Thymus (tissue), 14 donors: ENCODE measurements at places on chromosomes 6 and 20. TPM values are rescaled to one million over a fixed set of nuclear protein-coding genes. Genes with fewer than 3 reads are reported as not detected.

- H3K36me3 ChIP-seq, result no peaks in the 10 kb centered on the region
- no peak overlapping the region for H3K27ac ChIP-seq
- H3K27me3 ChIP-seq, result no peaks in the 10 kb centered on the region
- no peak for DNase-seq
- no peak overlapping the region for H3K4me3 ChIP-seq
- H3K4me1 ChIP-seq, result no peaks in the 10 kb centered on the region
These were observed 72.6 kb downstream of the ERMARD start for GRCh38 chr6:169824021-169824420.

GRCh38 chr6:143059663-143060353 is 881 bp upstream of the AIG1 start:
- H3K4me1 ChIP-seq, result peaks cover 11% of the 10 kb centered on the region
- no peak for DNase-seq
- H3K4me3 ChIP-seq, result peak overlapping the region; percentile 76

DNA sequence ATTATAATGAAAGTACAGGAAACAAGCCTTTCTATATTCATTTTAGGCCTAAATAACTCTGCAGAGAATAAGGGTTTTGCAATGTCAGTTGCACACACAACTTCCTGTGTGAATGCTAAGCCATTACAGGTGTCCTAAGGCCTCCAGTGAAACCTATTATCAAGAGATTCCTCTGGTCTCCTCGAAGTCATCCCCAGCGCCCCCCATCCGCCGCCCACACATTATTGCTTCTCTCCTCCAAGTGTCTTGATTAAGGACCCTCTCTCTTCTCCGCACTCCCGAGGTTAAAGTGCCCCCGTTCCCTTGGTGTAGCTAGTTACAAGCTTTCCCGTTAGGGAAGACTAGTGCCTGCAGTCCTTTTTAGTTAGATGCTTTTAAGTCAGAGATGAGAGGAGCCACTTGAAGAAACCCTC is 1.3 kb downstream of the HIVEP2 start:
- peak overlapping the region; percentile 98 for H3K27ac ChIP-seq
- H3K27me3 ChIP-seq, result no peaks in the 10 kb centered on the region
- peaks cover 9% of the 10 kb centered on the region for H3K4me1 ChIP-seq
- H3K36me3 ChIP-seq, result peaks cover 2% of the 10 kb centered on the region

GRCh38 chr6:15518878-15519277 is 143.9 kb downstream of the DTNBP1 start:
- no peak overlapping the region for H3K4me3 ChIP-seq
- H3K27me3 ChIP-seq, result no peaks in the 10 kb centered on the region

KIAA0408 gene
- 0.52 TPM for total RNA-seq

DNA sequence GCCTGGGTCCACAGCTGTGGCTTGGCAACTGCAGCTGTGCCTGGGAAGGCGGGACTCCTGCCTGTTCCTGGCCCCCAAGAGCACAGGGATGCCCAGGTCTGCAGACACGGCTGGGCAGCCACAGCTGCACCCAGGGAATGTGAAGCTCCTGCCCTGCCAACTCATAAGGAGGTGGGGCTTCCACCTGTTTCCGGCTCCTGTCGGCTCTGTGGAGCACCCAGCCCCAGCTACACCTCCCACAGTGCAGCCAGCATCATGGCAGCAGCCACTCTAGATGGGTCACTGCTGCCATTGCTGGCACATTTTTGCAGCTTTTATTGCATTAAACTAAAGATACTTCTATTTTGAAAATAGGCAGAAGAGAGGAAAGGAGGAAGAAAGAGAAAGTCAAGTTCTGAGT is 207.9 kb downstream of the SAMD5 start:
- no peak overlapping the region for H3K4me3 ChIP-seq
- no peaks in the 10 kb centered on the region for H3K36me3 ChIP-seq
- H3K4me1 ChIP-seq, result no peaks in the 10 kb centered on the region
- DNase-seq, result no peak

FAM209B gene
- 0.42 TPM for total RNA-seq

- no peaks in the 10 kb centered on the region for H3K27me3 ChIP-seq
- no peak overlapping the region for H3K4me3 ChIP-seq
These were observed 28.5 kb downstream of the COL9A1 start for GRCh38 chr6:70274338-70274737.

DNA sequence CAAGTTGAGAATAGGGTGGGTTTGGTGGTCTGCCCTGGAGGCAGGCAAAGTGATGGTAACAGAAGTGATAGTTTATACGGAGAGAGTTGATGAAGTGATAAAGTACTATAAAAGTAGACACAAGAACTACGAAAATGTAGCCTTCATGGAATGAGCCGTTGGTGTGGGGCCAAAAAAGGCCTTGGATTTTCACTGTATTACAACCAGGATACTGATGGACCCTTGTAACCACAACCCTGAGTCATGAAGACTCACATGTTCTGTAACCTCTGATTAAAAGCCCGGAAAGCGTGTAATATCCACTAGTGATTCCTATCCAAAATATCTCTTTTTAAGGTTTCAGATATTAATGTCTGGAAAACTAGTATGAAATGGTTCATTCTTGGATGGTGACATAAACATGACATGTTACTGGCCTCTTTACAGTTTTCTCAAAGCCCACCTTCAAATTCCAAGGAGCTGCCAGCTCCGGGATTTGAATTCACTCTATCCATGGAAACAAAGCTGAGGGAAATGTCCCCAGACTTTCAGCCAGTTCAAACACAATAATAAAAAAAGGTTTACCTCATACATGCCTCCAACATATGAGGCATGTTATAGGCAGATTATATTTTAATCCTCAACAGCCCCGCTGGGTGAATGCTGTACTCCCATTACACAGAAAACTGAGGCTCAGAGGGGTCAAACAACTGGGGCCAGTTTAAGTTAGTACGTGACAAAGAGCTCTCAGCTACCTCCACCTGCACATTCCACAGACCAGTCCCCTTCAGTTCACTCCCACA is 55.4 kb downstream of the MRPL14 start:
- no peak for DNase-seq
- H3K27me3 ChIP-seq, result peaks cover 21% of the 10 kb centered on the region

GRCh38 chr6:12014873-12015149 is 2.7 kb downstream of the HIVEP1 start:
- no peak overlapping the region for H3K4me3 ChIP-seq
- no peak overlapping the region for H3K27ac ChIP-seq
- H3K36me3 ChIP-seq, result peaks cover 24% of the 10 kb centered on the region
- DNase-seq, result no peak
